ENCODE measurements at places on chromosomes 4 and X.

GRCh38 chr4:172543249-172543648 lies 625.4 kb upstream of the GALNT7 start:
- DNase-seq, result no peak

GRCh38 chr4:76012388-76012801 lies 5.1 kb upstream of the CXCL9 start:
- DNase-seq, result no peak

DNA sequence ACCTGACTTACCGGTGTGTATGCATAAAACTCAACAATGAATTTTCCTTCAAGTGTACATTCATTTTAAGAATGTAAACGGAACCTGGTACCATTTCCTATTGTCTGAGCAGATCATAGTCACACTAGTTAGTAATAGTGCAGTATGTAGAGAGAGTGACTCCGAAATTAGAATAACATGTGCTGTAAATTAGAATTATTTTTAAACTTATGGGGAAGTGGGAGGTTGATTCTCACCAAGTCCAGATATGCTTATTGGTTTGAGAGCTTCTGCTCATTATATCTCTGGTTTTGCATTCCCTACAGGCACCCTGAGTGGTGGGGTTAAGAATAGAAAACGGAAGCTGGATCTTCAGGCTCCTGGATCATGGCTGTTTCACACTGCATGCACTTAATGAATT lies 39.6 kb downstream of the KLF3 start:
- no peak for DNase-seq

DNA sequence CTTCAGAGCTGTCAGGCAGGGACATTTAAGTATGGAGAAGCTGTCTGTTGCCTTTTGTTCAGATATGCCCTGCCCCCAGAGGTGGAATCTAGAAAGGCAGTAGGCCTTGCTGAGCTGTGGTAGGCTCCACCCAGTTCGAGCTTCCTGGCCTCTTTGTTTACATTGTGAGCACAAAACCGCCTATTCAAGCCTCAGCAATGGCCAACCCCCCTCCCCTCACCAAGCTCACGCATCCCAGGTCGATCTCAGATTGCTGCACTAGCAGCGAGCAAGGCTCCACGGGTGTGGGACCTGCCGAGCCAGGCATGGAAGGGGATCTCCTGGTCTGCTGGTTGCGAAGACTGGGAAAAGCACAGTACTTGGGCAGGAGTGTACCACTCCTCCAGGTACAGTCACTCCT lies 59.3 kb downstream of the ZNF674 start:
- DNase-seq, result no peak

GRCh38 chr4:6319530-6320150 lies 50.0 kb downstream of the WFS1 start:
- no peak for DNase-seq

DNA sequence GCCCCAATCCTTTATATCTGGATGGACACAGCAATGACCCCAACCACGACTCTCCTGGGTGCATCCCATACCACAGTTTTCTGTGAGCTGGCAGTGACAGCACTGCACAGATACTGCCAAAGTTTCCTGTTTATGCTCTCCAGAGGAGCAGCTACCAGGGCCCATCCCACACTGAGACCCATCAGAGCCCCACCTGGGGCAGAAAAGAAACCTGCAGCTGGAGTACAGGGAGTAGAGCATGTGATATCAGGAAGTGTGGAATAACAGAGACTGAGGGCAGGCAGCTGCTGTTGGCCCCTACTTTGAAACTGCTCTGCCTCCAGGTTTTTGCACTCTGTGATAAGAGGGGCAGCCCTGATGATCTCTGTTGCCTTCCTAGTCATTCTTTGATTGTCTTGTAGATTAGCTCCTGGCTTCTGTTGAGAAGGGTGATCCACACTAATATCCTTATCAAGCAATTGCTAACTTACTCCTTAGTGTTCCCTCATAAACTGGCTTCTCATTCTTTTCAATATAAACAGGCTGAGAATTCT lies 526.3 kb upstream of the TECRL start:
- no peak for DNase-seq

DNA sequence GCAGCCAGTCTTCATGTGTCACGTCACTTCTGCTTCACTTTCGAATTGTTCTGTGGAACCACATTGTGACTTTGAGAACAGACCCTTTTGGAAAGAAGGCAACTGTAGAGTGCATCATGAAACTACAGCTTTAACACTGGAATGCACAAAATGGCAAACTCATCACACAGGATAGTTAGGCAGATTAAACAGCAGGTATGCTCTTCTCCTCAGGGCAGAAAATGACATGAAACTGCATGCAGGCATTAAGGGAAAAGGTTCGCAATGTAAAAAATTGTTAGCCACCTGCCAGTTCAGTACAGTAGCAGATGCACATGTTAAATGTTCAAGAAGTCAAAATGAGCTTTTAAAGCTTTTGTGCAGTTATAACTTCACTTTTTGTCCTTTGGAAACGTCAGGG lies 864.6 kb upstream of the IGFBP7 start:
- no peak for DNase-seq

DNA sequence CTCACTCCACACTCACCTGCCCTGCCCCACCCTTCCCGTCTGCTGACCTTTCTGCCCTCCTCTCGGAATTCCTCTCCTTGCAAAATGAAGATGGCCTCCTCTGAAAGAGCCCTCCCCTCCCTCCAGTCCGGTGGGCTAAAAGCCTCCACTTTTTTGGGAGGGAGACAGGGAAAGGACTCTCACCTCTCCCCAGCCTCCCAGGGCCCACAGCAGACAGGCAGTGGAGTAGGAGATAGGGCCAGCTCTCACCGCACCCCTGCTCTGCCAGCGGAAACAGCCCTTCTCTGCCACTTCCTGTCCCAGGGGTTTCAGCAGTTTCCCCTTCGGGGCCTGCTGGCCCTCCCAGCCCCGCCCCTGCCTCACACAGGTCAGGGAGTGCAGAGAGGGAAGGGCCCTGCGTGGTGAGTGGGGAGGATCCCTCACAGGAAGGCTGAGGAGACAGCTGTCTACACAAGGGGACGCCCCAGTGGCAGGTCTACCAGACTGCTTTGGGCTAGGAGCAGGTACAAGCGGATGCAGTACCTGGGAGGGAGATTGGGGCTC lies 18.2 kb downstream of the ELF4 start:
- DNase-seq, result no peak

- DNase-seq, result no peak
These were observed 10.4 kb downstream of the SH3RF1 start for GRCh38 chr4:169260217-169260866.

GRCh38 chrX:153828723-153829548 lies 1.4 kb downstream of the PDZD4 start:
- DNase-seq, result no peak

DNA sequence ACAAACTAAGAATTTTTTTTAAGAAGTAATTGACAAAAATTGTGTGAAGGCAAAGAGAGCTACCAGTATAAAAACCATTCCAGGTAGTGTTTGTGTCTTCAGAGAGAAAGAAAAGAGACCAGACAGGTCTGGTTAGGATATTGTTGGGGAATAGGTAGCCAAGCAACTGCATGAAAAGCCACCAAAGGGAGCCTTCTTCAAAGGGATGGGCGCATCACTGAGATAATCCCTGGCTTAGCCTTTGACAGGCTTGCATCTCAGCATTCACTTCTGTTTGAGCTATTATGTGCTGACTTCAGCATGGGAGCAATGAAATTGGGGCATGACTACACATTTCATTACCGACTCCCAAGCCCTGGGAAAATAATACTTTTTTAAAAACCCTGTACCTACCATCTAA lies 496.6 kb downstream of the IL1RAPL1 start:
- no peak for DNase-seq

GRCh38 chrX:152537373-152537772 lies 86.3 kb upstream of the GABRA3 start:
- no peak for DNase-seq

- no peak for DNase-seq
These were observed 57.1 kb downstream of the RELL1 start for GRCh38 chr4:37628977-37629609.

DNA sequence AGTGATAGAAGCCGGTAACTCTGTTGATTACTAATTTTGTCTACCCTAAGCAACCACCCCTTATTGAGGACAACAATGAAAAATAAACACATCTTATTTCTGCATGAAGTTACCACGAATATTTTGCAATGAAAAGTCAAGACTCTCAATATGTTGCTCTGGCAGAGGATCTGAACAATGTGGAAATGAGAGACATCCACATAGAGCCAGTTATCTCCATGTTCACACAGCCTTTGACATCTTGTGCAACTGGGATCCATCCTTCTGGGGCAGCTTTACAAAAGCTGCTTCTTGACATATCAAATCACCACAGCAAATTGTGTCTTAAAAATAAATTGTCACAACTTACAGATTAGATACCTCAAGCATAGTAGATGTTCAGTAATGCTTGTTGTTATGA lies 10.2 kb downstream of the EDNRA start:
- no peak for DNase-seq

DNA sequence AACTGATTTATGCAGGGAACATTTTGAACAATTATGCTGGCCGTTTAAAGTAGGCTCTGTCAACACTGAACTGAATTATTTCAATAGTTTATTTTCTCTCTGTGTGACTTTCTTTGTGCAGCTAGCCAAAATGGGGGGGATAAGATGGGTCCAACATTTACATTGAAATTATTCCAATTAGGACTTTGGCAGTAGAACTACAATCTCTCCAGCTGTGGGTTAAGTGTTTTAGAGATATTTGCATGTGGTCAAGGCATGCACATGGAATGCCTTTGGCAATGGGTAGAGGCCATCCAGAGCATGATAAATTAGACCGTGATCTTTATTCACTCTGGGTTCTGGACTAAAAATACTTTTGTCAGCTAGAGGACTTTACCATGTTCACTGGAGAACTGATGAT lies 107.9 kb upstream of the ELOVL6 start:
- no peak for DNase-seq
